GM23338 (cell line): ENCODE measurements at places on chromosomes 6 and 20. TPM values are rescaled to one million over a fixed set of nuclear protein-coding genes. Genes with fewer than 3 reads are reported as not detected.

DNA sequence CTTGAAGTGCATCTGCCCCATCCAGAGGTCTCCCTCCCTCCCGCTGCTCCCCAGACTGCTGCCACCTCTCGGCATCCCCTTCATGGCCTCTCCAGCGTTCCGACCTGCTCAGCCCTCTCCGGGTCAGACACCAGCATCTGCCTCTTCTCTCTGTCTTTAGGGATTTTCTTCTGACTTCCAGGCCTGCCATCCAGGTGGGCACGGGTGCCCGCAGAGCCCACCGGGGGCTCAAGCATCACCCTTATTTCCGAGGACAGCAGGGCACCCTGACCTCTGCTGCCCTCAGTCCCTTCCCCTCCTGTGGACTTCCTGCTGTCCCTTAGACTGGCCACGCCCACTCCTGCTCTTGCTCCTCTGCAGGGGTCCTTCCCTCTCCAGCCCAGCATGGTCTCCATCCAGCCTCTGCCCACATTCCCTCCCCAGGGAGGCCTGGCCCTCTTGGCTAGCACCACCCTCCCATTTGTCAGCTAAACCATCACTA lies 3.3 kb downstream of the NPEPL1 start:
- no peak for DNase-seq

GRCh38 chr6:142443102-142443501 lies 141.3 kb downstream of the ADGRG6 start:
- DNase-seq: no peak

SFT2D1 gene
- 74.7 and 110 TPM in 2 replicates for total RNA-seq

GRCh38 chr6:25623879-25624278 lies 28.1 kb upstream of the SCGN start:
- DNase-seq: no peak

DNA sequence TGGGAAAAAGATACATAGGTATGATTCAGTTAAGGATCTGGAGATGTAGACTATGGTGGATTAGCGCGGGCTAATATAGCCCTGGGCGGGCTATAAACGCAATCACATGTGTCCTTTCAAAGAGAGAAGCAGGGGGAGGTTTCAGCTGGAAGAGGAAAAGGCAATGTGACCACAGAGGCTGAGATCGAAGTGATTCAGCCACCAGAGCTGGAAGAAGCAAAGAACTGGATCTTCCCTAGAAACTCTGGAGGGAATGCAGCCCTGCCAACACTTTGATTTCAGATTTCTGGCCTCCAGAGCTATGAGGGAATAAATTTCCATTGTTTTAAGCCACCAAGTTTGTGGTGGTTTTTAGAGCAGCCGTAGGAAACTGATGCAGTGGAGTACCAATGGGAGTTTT lies 81.5 kb upstream of the NHSL1 start:
- DNase-seq: no peak

DNA sequence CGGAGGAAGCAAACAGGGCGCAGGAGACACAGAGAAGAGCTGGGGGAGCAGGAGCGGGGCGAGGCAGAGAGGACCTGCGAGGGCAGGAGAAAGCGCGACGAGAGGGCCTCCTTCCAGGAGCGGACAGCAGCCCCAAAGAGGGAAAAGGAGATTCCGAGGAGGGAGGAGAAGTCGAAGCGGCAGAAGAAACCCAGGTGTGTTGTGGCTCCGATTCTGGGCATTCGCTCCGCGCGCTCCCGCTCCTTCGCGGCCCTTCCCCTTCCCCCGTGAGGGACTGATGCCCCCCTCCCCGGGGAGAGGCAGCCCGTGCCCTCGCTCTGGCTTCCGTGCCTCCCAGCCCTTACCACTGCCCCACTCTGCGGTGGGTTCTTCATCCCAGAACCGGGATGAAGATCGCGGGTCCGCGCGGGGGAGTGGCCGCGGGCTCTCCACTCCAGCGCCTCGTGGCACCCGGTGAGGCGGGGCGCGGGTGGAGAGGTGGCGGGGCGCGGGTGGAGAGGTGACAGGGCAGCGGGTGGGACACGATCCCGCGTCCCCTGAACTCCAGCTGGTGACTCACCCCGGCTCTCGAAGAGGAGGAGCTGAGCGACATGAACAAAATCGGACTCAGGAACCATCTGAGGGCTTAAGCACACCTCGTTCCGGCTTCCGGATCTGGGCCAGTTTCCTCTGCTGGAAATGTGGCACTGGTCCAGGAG lies 22.4 kb downstream of the TMC2 start:
- DNase-seq: peak; percentile 15

DNA sequence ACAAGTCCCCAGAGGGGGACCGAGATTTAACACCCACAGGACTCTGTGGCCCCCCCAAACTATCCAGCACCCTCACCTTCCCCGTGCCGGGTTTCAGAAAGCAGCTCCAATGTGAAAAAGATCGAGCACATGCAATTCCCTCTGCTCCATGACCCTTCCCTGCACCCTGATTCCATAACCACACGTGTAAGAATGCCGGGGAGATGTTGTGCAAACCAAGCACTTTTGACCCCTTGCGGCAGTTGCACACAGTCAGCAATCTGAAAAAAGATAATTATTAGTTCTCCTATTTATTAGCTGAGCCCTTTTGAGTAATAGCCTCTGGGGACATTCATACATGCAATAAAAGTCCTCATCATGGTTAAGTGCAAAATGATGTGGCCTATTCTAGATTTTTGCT lies 13.0 kb downstream of the FOXQ1 start:
- no peak for DNase-seq

GRCh38 chr6:105988321-105988720 lies 97.8 kb upstream of the PRDM1 start:
- DNase-seq: no peak

GABBR1 gene
- total RNA-seq: 50.2 and 78.9 TPM in 2 replicates

PRDM1 gene
- 0.62 and 0.73 TPM in 2 replicates for total RNA-seq

DNA sequence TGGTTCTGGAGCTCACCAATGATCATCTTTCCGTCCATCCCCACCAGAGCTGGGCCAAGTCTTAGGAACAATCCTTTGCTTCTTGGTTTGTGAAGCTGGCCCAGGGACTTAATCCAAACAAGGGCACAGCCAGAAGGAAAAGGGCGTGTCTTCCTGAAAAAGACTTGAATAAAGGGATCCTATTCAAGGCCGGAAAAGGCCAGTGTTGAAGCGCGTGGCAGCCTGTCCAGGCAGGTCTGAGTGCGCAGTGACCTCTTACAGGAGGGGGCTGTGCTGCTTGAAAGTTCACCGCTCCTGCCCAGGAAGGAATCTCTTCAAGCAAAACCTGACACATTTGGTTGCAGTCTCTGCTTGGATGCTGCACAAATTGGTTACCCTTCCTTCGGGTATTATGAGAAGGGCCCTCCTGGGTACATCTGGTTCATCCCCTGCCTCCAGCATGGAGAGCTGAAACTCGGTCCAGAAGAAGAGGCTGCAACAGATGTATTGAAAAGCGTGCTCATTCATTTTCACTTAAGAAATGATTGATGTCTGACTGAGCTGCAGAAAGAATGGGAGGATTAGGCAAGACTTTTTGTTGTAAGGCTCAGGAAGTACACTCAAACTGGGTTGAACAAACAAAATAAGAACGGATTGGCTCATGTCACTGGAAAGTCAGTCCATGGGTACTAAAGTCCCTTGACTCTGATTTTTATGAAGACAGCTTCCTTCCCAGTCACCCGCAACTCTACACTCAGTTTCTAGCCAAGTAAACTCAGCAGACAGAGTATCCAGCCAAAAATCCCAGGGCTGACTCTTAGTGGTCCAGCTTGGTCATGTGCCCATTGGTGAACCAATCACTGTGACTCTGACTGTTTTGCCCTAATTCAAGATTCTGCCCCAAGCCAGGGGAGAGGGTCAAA lies 136.3 kb downstream of the TFAP2C start:
- no peak for DNase-seq

GRCh38 chr6:1240766-1241318 lies 71.1 kb upstream of the FOXQ1 start:
- no peak for DNase-seq

VIP gene
- total RNA-seq: not detected in 2 replicates

GRCh38 chr20:58660855-58661597 lies 9.9 kb downstream of the STX16 start:
- no peak for DNase-seq

GRCh38 chr20:33602826-33603590 lies 59.1 kb upstream of the C20orf144 start:
- DNase-seq: no peak

RIPPLY2 gene
- 3.4 and 5.4 TPM in 2 replicates for total RNA-seq

SLPI gene
- total RNA-seq: not detected in 2 replicates

GRCh38 chr6:20605061-20605460 lies 70.8 kb downstream of the CDKAL1 start:
- no peak for DNase-seq

HAO1 gene
- total RNA-seq: not detected in 2 replicates

GINS1 gene
- total RNA-seq: 62.5 and 65.4 TPM in 2 replicates

DNA sequence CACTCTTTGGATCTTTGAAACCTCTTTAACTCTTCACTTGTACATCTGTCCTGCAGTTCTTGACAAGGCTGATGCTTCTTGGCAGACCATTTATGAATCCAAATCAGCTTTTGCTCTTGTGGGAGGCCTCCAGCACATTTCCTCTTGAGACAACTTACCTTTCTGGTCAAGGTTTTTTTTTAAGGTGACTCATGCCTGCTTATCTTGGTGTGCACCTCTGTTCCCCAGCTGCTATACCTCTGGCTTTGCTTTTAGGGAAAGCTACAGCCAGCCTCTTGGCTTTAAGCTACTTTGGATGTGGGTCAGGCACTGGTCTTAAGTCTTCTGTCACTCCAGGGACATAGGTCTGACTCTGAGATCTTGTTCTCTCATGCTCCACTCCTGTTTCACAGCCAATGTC lies 106.5 kb downstream of the PHF3 start:
- no peak for DNase-seq

TMEM14C gene
- 123 and 131 TPM in 2 replicates for total RNA-seq

DNA sequence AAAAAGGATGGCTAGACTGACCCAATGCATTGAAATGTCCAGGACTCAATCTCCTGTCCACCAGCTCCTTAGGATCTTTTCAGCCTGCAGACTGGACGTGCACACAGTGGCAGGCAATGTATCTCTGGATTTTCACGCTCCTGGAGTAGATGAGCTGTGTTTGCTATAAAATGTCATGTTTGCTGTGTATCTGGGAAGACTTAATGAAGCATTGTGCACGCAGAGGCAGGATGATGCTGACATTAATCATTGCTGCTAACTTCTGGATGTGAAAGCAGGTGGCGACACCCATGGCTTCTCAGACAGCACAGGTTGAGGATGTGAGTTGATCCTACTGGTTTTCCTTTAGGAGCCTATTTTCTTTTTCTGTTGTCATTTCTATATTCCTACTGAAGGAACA lies 133.1 kb upstream of the PCSK2 start:
- DNase-seq: no peak

GRCh38 chr6:3940703-3941102 lies 91.5 kb downstream of the FAM50B start:
- no peak for DNase-seq

PRPH2 gene
- 0.52 and 0.89 TPM in 2 replicates for total RNA-seq

DNA sequence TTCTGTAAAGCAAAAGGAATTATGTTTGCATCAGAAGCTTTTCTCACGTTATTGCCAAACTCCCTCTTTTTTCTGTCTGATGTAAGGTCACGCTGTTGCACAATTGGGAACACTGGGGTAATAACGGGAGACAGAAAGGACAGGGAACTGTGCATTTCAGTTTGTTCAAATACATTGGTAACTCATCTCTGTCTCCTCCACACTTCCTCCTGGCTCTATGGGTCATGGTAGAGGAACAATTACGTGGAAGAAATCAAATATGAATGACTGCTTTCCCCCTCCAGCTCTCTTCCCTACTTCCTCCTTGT lies 132.2 kb upstream of the TNFAIP3 start:
- DNase-seq: no peak

DNA sequence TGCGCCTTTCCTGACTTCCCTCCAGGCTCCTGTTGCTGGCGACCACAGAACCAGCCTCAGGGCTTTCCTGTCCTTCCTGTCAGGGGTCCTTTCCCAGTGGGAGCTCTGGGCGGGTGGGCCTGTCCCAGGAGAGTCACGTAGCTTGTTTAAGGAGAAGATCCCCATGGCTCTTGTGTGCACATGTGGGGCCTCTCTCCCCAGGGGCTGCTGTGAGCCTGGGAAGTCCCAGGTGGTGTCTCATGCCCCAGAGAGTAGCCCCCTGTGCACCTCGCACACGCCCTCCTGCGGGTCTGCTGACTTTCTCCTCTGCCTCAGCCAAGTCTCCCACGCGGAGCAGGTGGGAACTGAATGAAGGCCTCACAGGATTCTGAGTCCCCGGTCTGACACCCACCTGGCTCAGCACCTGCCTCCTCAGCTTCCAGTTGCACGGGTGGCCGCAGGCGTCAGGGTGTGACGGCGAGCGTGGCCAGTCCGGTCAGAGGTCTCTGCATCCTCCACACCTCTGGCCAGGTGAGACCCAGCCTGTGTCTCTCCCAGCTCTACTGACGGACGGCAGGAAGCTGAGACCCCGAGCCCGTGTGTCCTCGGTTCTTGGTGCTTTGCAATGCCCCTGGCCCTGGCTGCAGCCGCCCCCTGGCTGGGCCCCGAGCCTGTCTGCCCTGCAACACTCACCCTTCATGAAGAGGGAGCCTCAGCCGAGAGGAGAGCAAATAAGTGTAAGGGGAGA lies 5.6 kb upstream of the NKAIN4 start:
- no peak for DNase-seq

MUC22 gene
- not detected in 2 replicates for total RNA-seq

DNA sequence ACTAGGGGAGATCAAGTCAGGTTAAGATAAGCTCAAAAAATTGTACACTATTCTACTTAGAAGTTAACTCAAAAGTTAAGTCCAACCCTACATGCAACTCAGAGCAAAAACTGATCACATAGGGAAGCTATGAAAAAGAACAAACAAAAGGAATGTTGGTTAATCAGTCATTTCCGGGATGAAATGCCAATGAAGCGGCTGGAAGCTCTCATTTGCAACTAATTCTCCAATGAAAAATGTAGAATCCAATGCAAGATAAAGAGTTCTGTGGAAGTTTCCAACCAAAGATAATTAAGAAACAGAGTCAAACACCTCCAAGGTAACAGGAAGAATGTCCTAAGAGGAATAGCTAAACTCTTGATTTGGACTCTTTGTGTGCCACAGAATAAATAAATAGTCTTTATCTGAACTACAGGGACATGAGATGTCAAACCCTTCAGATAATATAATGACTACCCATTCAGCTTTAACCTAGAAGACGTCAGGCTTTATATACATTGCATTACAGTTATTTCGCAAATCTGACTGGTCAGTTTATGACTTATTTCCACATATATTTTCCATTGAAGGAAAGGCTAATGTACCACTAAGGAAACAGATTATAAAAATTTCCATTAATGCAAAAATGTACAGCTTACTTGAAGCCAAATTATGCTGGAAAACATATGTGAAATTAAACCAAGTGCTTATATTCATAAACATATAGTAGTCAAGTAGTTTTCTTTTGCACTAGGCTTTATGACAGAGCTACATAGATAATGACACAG lies 48.0 kb upstream of the DST start:
- DNase-seq: no peak

DNA sequence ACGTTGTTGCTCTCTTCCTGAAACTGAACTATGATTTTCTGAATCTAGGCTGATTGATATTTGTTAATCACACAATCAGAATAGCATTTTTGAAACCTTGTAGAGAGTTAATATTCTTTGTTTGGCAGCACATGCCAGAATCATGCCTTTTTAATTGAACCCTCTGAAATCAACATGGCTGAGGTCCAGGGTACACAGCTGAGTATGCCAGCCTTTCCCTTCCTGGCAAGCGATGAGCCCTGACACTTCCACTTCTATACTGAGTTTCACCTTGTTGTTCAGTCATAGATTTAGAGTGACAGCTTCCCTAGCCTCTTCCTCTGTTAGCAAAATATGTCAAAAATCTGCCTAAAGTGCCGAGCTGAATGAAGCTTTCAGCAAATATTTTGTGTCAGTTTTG lies 6.8 kb downstream of the HDDC2 start:
- DNase-seq: no peak

GRCh38 chr6:157908369-157909281 lies 73.0 kb upstream of the SYNJ2 start:
- DNase-seq: no peak

- no peak for DNase-seq
Measured at GRCh38 chr6:161408041-161408440, 134.2 kb upstream of the AGPAT4 start.
